Smooth muscle cell of the umbilical artery (primary cell): ENCODE measurements at places on chromosomes 12 and 14. TPM values are rescaled to one million over a fixed set of nuclear protein-coding genes. Genes with fewer than 3 reads are reported as not detected.

The APOF gene
- not detected in 2 replicates for total RNA-seq

The TMPRSS12 gene
- not detected in 2 replicates for total RNA-seq

The KCNH5 gene
- under 0.01 TPM in 1 of 2 replicates, not detected in the other for total RNA-seq

The ZC2HC1C gene
- total RNA-seq = 0.60 and 0.89 TPM in 2 replicates

The HOXC12 gene
- not detected in 2 replicates for total RNA-seq

The ABCC9 gene
- 1.2 and 6.8 TPM in 2 replicates for total RNA-seq

The TPH2 gene
- total RNA-seq = not detected in 2 replicates
